ENCODE measurements at places on chromosomes 5 and 9.

DNA sequence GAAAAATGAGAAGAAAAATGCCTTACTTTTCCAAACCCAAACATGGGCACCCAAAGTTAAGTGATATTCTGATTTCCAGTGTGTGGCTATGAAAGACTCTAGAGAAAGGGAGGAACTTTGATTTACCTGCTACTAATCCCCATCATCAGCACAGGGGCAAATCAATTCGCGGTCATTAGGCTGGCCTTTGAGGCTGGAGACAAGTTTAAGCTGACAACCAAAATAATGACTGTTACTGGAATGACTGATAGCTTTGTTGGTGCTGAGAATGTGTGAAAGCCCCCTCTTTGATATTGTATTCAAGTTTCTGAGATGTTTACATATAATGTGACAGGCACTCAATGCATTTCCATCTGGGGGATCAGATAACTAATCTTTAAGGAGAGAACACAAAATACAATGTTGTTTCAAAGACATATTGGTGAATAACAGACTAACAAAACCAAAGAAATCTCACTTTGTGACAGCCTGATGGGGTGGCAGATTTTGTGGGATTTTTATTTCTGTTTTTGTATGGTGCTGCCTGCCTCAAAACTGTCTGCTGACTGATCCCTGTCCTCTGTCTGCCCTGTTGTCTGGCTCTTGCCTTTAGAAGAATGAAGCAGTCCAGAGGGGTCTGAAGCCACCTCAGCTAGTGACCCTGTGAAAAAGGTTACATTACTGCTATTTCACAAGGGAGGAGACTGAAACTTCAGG, 12.6 kb upstream of the INSYN2B start:
- no peak for DNase-seq

DNA sequence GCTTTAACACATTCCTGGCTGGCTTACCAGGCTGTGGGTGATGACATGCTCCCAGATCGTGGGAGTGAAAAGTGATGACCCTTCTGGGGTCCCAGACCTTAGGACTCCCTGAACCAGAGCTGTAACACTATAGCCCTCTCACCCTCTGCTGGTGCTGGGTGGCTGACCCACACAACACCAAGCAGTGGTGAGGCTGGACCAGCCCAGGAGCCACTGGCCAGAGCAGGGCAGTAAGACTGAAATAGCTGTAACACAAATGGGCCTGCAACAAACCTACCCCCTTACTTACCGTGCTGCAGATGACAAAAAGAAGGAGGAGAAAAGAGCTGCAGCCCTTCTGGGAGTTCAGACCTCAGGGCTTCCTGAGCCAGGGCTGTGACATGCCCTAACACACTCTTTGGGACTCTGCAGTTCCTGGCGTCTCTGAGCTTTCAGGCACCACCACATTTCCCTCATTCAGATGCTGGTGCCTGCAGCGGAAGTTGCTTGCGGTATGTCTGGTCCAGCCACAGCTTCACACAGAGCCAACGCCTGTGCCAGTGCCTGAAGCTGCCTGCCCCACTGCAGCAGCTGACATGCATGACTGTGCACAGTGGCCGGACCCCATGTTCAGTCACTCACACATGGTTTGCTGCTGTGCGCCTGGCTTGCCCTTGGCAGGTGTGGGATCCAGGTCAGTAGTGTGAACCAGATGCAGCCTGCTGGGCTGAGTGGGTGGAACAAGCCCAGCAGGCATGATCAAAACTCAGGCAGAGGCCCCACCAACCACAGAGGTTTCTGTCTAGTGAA, 1247.4 kb downstream of the EFNA5 start:
- DNase-seq = no peak

- DNase-seq = no peak
These were observed 7.6 kb downstream of the LHX3 start for GRCh38 chr9:136197084-136197875.

GRCh38 chr5:15687401-15687800, 187.4 kb downstream of the FBXL7 start:
- DNase-seq = no peak

- no peak for DNase-seq
These were observed 1.8 kb downstream of the RPL12 start for GRCh38 chr9:127449332-127449966.

DNA sequence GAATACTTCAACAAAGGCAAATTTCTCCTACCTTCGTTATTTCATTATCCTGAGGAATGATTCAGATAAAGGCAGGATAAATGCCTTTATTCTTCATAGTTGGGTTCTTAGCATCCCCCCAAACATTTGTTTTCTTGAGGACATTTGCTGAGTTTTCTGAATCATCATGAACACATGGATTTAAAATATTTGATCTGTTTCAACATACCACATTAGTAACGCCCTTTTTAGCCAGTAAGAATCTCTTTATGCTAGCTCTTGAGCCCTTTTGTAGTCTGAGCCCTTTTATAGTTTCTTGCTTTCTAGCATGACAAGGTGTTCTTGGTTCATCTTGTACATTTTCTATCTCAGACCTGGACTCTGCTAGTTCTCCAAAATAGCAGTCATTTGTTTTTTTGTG, 27.9 kb downstream of the SKIC3 start:
- DNase-seq = no peak

Data from uterus (tissue), 4 donors.